ENCODE measurements at places on chromosomes 3 and 15.

- DNase-seq = peak; percentile 90
Observed at GRCh38 chr3:108090049-108090700, 656 bp downstream of the CD47 start.

DNA sequence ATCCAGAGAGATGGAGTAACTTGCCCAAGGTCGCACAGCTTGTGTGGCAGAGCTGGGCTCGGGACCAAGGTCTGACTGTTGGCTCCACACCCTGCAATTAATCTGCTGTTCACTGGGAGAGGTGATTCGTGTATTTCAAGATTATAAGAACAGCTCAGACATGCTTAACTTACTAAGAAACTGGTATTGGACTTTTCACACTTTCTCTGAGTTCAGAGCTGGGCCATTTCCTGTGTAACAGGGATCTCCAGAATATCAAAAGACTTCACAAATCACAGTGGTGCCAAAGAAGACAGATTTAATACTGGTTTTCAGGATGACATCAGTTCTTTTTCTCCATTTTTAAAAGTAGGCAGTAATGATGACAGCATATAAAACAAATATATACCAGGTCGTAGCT is 156.8 kb upstream of the UBE2E1 start:
- DNase-seq = no peak

- DNase-seq = no peak
Observed at GRCh38 chr3:15800327-15800726, 2.5 kb upstream of the ANKRD28 start.

GRCh38 chr3:3552761-3553160 is 246.5 kb upstream of the LRRN1 start:
- DNase-seq = no peak

- peak; percentile 60 for DNase-seq
Observed at GRCh38 chr15:26773067-26773877, 406 bp upstream of the GABRB3 start.

- no peak for DNase-seq
Observed at GRCh38 chr3:108159865-108160264, 62.4 kb downstream of the IFT57 start.

DNA sequence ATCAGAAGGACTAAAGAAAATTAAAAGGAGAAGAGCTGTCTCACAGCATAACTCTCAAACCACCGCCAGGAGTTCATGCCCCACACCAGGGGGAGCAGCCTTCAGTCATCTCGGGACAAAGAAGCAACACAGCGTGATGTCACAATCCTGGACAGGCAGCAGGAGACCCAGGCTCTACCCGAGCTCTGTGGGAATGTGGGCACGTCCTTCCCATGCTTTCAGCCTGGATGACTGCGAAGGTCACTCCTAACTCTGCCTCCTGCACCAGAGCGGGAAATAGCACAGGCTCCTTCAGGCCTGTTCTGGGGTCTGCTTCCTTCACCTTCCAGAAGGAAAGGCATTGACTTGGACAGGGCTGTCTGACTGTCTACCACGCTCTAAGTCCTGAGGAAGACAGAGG is 31.3 kb downstream of the NOX5 start:
- DNase-seq = peak; percentile 73

DNA sequence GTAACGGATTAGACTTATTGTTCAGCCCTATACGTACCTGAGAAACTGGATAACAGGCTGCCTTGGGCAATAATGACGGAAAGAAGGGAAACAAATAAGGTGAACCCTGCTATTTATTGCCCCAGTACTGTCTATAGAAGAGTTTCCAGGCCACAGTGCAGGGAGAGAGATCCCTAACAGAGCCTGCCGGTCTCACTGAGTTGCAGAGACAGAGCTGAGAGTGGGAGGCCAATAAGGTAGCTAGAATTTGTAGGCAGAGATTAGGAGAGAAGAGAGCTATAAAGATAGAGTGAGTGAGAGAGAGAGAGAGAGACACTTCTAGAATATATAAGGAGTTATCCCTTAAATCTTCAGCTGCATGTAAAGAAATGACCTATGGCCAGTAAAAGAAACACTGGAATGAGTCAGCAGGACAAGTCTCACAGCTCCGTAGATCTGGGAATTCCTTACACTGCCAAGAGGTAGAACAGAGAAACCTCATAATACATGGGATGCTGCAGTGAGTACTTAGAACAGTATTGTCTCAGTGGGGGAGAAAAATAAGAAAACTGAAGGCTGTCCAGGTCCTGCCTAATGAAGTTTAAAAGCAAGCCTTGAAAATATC is 51.8 kb downstream of the ST3GAL6 start:
- no peak for DNase-seq

DNA sequence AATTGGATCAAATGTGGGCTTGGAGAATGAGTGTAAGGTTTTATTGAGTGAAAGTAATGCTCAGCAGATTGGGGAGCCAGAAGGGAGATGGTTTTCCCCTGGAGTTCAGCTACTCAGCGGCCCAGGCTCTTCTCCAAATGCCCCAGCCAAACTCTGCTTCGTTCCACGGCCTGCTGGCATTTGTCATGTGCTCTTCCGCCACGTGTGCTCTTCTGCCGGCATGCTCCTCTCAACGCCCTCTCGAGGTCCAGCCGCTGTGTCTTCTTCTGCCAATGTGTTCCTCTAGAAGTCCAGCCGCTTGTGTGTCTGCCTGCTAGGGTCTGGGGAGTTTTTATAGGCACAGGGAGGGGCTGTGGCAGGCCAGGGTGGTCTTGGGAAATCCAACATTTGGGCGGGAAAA is 156.8 kb downstream of the RBPMS2 start:
- no peak for DNase-seq

DNA sequence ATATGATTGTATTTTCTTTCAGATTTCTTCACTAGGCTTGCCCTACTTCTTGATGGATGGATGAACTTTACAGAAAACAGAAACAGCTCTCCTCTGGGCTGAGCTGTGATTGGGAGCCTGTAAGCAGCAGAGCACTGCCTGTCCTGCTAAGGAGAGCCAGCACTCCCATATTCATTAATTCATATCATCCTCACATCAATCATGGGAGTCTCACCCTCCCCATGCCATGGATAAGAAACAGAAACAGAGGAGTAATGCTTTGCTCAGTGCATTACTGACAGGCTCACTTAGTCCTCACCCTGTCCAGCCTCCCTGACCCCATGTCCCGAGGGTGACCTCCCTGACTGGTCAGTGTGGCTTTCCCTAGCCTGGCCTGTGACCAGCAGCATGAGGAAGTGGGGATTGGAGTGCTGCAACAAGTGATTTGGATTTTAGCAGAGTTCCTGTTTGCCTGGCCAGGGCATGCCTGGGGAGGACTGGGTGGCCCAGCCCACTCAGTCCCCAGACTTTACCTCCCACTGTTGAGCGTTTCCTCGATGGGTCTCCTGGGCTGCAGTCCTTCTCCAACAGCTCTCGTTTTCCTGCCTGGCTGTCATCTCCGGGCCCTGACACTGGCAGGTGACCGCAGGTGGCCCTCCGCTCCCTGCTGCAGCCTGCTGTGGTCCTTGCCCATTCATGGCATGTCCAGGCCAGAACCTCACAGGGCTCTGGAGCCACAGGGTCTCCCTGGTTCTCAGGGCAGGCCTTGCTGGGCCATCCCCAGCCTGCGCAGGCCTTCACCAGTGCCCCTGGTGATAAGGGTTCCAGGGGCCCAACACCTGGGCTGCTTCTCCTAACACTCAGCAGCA is 1.3 kb upstream of the TMIE start:
- peak; percentile 33 for DNase-seq

DNA sequence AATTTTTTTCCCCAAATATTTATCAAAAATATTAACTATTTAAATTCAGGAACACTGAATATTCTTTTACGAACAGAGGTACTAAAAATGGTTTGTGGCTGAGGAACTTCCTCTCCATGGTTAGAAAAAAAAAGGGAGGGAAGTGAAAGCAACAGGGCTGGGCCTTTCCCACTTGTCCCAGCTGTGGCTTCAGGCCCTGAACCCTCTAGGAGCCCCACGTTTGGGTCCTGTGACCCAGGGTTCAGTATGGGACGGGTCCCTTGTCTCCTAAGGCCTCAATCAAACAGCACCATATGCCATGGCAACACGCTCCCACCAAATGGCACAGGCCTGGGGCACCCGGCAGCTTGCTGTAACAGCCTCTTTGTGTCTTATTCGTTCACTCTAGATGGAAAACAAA is 32.4 kb downstream of the POC1A start:
- no peak for DNase-seq

- no peak for DNase-seq
Observed at GRCh38 chr3:190579514-190580137, 65.7 kb downstream of the IL1RAP start.

DNA sequence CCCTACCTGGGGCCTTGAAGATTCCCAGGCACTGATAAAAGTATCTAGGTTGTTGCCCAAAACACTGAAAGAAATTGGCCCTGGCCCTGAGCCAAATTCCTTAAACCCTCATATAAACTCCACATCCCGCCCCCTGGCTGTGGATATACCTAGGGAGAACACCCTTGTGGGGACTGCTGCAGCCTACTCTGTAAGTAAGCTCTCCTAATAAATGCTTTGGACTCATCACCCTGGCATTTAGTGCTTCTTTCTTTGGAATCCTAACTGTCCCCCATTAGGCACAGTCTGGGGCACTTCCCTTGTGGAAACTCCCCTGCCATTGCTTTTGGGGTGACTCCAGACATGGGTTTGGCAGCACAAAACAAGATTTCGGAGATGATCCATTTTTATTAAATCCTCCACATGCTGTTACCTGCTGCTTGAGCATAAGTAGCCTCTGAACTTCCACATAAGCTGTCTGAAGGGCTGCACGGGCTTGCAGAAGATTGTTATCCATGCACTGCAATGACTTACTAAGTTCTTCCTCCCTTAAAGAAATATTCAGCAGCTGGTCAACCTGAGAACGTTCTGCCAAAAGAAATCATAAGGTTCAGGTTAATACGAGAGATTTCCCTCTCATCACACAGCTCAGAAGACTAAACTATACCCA is 46.4 kb downstream of the ZNF106 start:
- no peak for DNase-seq

DNA sequence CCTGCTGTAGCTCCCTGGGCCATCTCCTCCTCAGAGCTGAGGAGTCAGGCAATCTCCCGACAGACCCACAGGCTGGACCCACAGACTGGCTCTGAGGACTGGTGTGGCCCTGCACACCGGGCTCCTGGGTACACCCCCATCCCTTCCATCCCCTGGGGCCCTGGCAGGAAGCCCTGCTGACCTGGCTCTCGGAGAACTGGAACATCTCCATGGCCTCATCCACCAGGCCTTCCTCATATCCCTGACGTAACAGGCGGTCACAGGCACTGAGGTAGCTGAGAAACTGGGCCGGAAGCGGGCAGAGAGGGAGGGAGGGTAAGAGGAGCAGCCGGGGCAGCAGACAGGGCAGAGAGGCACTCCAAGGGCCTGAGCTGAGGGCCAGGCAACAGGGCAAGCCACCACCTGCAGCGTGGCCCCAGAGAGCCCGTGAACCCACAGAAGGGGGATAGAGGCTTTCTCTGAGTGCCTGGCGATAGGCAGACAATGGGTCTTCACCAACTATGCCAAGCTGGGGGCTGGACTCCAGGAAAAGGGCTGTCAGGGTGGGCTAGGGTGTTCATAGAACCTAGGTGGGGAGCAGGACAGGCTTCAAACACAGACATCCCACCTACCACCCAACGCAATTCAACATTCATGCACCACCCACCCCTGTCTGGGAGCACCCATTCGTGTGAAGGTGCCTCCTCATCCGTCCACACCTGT is 17.9 kb downstream of the KBTBD13 start:
- DNase-seq = no peak

GRCh38 chr3:174202561-174202960 is 656.6 kb upstream of the NAALADL2 start:
- no peak for DNase-seq

Data from retina (tissue), 1 donor.